Stimulated activated naive B cell treated with anti-CD40 and anti-IgM and Interleukin-4, amounts not matched to agents 10 μg/mL and 1 μg/mL and 100 μg/mL, for 72 hours (primary cell): ENCODE measurements at places on chromosomes 12 and 14.

DNA sequence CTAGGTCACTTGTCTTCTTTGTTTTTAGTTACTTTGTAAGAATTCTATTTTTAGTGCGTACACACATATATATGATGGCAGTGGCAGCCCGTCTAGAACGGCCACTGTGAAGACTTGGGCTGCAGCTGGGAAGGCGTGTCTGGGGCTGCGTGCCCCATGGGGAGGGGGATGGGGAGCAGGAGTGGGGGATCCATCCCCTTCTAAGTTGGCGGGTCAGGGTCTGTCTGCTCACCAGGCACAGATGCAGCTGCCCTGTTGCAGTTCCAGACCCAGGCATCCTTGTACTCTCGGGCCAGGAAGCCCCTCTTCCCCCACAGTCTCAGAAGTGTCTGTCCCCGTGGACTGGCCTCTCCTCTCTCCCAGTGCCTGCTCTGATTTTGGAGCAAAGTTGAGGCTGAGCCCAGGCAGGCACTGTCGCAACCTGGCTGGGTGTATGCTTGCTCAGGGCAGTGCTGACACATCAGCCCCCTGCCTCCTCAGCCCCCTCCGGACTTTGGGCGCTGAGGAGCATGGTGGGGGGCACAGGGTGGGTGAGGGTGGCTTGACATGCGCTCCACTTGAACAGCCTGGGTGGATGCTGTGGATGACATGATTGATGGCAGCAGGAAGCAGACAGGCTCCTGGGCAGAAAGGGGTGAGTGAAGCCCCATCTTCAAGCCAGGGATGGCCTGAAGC, 271.2 kb upstream of the NAV3 start:
- no peak for DNase-seq

DNA sequence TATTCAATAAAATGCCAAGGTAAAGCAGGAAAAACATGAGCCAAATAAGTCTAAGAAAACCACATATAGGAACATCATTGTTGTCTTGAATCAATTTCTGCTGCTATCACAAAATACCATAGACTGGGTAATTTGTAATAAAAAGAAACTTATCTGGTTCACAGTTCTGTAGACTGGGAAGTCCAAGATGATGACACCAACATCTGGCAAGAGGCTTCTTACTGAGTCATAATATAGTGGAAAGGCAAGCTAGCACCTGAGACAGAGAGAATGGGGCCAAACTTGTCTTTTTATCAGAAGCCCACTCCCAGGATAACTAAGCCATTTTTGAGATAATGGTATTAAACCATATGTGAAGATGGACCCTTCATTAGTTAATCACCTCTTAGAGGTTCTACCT, 975.9 kb downstream of the FLRT2 start:
- DNase-seq = no peak

DNA sequence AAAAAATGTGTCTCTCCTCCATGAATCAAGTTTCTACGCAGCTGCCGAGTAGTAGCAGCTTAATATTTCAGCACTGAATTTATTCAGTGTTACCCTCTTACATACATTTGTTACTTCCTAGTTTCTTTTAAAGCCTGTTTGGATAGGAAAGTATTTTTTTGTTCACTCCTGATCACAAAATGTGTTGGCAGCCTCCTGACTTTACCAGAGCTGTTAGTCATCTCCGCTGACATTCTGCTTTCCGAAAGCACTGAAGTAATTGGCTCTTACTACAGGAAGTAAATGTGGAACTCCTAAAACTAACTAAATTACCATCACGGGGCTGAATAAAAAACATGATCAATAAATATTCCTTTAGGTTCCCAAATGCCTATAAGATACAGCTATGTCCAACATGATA, 225.5 kb downstream of the EPS8 start:
- DNase-seq = no peak

DNA sequence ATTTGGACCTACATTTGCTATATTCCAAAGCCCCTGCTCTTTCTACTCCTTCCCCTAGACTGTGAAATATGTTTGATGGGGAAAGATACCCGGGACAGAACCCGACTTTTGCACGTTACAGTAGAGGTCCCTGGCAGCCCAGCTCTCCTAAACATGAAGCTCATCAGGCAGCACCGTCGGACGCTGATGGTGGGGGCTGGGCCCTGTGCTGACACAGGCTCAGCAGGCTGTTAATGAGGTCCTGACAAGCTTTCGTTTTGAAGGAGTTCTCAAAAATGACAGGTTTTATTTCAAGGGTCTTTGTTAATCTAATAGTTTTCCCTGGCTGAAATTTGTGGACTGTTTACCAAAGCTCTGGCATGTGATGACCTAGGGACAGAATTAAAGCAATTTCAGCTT, 102.3 kb downstream of the SLC25A47 start:
- DNase-seq = no peak

GRCh38 chr12:109743076-109743910, 29.7 kb downstream of the FAM222A start:
- no peak for DNase-seq

GRCh38 chr14:35470755-35471154, 63.2 kb upstream of the INSM2 start:
- no peak for DNase-seq

DNA sequence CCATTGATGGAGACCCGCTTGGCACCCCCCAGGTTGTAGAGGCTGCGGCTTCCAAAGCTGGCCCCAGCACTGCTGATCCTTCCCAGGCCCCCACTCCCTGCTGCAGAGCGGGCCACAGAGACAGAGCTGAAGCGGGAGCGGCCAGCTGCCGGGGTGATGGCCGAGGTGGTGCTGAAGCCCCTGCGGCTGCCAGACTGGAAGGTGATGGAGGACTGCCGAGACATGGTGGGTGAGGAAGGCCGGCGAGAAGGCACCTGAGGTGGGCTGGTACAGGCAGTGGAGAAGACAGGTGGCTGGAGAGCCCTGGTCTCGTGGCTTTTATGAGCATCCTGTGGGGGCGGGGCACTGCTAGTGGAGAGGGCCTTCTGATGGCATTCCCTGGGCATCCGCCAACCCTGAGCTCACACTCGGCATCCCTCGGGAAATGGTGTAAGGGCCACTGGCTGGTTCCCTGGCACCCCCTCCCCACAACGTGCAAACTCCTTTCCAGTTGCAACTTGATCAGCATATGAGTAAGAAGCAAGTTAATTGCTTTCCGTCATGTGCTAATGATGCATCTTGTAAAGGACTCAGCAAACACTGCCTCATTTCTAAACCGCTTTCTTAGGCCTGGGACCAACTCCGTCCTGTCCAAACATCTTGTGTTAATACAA, at the start of gene KRT75:
Gene KRT75 (minus strand): TSS at position 291 of the 653 bp plus-strand sequence. CDS start 67 bp downstream, at position 224.
- no peak for DNase-seq

GRCh38 chr14:58189176-58189575, 10.8 kb upstream of the ACTR10 start:
- DNase-seq = no peak

DNA sequence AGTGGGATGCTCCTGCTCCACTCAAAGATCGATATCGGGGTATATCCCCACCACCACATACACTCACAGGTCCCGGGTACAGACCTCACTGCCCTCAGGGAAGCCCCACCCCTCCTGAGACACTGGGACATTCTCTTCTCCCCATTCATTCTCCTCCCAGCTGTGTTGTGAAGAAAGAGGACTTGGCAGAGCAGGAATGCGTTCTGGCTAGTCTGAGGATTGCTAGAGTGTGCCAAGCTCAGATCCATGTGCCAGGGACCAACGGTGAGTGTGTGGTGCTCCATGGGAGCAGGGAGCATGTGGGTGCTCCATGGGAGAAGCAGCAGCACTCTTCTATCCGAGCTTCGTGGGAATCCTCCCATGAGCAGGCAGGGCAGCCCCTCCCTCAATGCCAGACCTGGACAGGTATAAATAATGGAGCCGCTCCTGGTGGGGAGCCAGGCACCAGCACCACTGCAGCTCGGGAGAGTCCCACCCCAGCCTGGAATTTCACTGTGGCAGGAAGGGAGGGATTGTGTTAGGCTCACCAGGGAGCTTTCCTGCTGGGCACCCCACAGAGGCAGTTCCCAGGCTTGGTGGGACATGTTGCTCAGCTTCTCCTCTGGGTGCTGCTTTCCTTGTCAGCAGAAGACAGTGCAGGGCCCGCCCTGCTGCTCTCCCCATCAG, 2.3 kb upstream of the KRT5 start:
- DNase-seq = no peak

GRCh38 chr14:104290058-104290667, 151.8 kb downstream of the KIF26A start:
- DNase-seq = no peak

DNA sequence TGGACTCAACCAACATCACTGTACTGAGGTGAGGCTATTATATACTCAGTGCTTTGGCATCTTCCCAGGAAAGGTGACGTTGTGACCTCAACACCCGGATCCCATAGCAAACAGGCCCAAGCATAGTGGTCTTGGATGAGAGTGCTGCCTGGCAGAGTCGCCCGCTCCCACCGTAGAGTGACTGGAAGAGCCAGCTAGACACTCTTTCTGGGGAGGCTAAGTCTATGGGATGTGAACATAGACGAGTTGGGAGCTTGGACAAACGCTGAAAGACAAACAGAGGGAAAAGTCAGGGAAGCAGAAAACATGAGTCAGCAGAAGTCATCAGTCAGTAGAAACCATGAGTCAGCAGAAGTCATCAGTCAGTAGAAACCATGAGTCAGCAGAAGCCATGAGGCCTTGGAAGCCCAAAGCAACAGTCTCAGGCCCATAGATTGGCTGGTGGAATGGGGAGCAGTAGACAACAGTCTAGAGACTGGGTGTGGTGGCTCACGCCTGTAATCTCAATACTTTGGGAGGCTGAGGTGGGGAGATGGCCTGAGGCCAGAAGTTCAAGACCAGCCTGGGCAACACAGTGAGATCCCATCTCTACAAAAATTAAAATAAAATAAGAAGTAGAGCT, 66.4 kb upstream of the MAP1LC3B2 start:
- DNase-seq = no peak

DNA sequence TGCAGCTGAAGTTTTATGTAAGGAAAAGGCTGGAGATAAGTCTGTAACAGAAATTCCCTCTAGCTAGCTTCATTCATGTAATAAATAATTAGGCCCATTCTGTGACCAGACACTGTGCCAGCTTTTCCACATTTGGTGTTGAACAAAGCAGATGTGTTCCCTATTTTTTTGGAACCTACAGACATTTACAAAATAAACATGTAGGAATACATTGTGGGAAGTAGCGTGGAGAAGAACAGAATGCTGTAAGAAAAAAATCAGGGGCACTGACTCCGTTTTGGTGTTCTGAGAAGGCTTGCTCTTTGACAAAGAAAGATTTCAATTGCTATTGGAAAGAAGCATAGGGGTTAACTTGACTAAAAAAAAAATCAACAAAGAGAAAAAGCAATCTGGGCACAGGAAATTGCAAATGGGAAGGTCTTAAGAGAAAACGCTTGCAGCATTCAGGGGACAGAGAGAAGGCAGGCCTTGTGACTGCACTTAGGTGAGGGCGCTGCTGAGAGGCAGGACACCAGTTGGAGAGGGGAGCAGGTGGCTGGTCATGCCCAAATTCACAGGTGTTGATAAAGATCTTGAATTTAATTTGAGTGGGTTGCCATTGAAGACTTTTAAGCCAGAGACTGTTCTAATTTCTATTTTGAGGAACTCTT, 4.0 kb downstream of the FAR2 start:
- DNase-seq = no peak

- no peak for DNase-seq
These were observed 214.8 kb downstream of the MSRB3 start for GRCh38 chr12:65492998-65493912.

GRCh38 chr12:53983950-53984572, 885 bp upstream of the HOXC10 start:
- no peak for DNase-seq

- no peak for DNase-seq
These were observed 46.4 kb downstream of the DDHD1 start for GRCh38 chr14:53106768-53107167.

GRCh38 chr14:104777808-104778249, 17.7 kb downstream of the AKT1 start:
- no peak for DNase-seq

- DNase-seq = no peak
These were observed 318.1 kb downstream of the AEBP2 start for GRCh38 chr12:19757317-19757877.

GRCh38 chr12:31832740-31833729, 104.2 kb upstream of the AMN1 start:
- peak; percentile 81 for DNase-seq
